Gastroesophageal sphincter (tissue), 4 donors: ENCODE measurements at places on chromosomes 4 and X.

DNA sequence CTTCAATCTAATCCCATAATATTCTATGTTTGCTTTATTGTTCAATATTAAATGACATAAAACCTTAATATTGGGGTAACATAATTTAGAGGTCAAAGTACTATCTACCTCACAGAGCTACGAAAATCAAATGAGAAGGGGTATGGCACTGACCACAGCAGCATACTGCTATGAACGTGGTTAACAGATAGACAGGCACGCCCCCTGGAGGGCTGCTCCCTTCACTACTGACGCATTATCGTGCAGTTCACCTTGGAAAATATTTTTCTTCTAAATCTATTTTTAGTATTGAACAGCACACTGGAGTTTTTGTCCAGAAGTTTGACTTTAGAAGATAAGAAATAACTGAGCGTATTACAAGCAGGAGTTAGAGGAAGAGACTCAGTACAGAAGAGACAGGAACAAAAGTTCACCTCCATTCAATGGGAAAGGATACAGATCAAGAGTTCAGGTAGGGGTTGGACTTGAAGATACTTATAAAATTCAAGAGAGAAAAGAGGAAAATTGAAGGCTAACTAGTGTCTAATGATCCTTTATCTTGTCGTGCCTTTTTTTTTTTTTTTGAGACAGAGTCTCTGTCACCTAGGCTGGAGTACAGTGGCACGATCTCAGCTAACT is 22.7 kb downstream of the MAP9 start:
- ATAC-seq: no peak

DNA sequence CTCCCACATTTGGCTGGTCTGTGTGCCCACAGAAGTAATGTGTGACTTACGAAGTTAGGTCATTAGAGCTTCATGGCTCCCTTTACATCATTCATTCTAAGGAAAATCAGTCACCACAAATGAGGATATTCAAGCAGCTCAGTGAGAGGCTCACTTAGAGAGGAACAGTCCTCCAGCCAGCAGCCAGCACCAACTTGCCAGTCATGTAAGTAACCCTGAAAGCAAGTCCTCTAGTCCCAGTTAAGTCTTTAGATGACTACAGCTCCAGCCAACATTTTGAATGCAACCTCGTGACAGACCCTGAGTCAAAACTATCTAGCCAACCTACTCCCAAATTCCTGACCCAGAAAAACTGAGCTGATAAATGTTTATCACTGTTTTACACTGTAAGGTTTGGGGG is 71.3 kb downstream of the LRBA start:
- no peak for ATAC-seq

DNA sequence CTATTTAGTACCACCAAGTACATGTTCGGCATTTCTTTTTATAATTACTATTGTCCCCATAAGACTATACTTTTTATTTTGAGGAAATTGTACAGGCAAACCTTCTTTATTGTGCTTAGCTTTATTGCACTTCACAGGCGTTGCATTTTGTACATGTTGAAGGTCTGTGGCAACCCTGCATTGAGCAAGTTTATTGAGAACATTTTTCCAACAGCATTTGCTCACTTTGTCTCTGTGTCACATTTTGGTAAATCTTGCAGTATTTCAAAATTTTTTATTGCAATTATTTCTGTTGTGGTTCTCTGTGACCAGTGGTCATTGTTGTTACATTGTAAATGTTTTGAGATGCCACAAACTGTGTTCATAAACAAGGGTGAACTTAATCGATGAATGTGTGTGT is 10.8 kb upstream of the CXCL5 start:
- ATAC-seq: no peak

- no peak for ATAC-seq
Measured at GRCh38 chr4:168484626-168485025, 4.3 kb upstream of the DDX60L start.

DNA sequence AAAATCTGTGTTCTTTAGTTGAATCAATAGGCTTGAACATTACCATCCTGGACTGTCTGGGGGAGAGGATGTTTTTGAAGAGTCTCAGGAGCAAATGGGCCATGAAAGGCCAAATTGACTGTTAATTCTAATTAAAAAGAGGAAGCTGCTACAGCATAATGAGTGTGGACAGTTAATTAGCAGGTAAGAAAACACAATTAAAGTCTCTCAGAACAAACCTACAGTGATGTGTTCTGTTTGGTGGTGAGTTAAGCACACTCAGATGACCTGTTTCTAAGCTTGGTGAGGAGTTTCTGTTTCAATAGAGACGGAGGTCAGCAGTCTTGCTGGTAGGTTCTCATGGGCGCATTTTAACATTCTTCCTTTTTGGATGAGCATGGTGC is 68.1 kb downstream of the DRD5 start:
- ATAC-seq: no peak

DNA sequence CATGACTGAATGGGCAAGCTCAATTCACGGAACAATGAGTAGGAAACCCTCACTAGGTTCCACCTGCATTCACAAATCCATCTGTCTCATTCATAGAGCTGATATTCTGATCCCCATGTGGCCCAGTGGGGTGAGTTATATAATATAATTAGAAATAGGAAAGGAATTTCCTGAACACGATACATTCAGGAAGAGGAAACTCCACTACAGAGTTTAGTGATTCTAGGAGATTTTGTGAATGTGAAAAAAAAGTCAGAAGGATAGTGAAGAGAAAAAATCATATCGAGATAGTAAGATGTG is 471.2 kb downstream of the GASK1B start:
- ATAC-seq: no peak

DNA sequence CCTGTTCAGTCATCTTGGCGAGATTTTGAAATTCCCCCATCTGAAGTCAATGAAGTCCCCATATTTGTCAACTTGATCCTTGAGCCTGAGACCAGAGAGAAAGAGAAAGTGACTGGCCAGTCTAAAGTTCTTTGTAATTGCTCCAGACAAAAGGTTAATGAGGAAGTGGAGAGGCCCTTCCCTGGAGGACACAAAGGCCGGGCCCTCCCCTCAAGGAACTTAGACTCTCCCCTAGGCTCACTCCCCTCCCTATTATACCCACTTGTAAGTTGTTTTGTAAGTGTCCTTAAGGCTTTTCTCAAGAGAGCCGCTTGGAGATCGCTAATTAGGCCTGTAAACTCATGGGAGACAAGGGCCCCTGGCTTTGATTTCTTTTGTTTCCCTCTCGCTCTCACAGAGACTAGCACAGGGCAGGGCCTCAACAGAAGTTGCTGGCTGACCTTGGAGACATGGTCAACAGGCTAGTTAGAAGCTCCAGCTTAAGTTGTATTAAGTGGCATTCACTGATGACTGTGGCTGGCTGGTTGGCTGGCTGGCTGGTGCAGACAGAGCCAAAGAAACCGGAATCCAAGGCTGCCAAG is 20.3 kb upstream of the GPC4 start:
- no peak for ATAC-seq

DNA sequence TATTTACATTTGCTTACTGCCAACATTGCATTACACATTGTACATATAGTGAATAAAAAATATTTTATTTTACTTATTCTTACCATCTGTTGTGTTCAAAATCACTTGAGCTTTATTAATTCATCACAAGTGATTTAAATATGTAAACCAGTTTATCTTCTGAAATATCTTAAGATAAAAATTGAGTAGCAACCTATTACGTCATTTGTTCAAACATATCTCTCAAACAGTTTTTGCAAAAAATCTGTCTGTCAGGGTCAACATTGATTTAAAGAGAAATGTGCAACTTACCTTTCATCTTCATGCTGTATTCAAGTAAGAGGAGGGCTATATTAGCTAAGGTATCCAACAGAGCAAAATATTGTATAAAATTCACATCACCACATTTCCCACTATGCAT is 610.1 kb downstream of the PCDH19 start:
- no peak for ATAC-seq
